Neural progenitor cell (in vitro differentiated cells): ENCODE measurements at places on chromosomes 5 and 9.

DNA sequence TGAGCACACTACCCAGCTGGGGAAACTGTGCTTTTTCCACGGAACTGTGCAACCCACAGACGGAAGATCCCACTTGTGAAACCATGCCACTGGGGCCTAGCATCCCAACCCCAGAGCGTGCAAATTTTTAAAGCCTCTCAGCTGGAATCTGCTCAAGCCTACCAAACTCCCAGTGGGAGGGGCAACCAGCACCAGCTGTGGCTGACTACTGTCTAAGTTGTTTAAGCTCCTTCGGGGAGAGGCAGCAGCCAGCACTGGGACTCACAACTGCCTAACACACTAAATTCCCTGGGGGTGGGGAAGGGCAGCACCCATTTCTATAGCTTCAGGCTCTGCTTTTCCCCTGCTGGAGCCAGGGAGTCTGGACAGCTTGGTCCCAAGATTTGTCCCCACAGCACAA is 287.6 kb upstream of the MSX2 start:
- DNase-seq = peak; percentile 62

GRCh38 chr9:1871626-1872419 is 143.3 kb upstream of the SMARCA2 start:
- peak; percentile 45 for DNase-seq

DNA sequence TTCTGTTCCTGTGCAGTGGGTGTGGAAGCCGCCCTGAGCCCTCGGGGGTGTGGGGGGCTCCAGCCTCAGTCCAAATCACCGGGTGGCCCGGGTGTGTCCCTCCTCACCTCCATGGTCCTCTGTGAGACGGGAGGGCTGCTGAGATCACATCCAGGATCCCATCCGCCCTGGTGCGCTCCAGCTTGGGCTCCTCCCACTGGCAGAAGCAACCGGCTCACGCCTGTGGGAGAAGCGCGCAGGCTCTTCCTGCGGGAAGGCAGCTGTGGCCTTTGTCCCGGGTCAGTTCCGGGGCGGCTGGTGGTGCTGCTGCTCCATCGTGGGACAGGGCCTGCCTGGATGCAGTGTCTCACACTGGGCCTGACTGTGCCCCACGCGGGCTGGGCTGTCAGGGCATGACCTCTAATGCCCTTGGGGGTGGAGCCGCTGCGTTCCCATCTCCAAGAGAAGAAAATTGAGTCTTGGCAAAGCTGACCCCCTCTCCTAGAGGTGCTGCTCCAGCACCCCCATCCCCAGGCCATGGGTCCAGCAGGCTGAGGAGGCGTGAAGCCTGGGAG is 18.5 kb downstream of the OLFM1 start:
- peak; percentile 42 for DNase-seq

- DNase-seq = no peak
Measured at GRCh38 chr5:180736536-180736935, 3.3 kb downstream of the OR2Y1 start.
